NCI-H146 (cell line): ENCODE measurements at places on chromosomes 12 and 14.

- peak; percentile 68 for DNase-seq
Measured at GRCh38 chr12:119412811-119413794, 78.6 kb downstream of the CCDC60 start.

- peak; percentile 21 for DNase-seq
Measured at GRCh38 chr12:53938326-53939140, at the start of gene HOXC13. TSS of gene HOXC13 (plus strand) at chr12:53938831. CDS start at chr12:53938907, 76 bp downstream.

DNA sequence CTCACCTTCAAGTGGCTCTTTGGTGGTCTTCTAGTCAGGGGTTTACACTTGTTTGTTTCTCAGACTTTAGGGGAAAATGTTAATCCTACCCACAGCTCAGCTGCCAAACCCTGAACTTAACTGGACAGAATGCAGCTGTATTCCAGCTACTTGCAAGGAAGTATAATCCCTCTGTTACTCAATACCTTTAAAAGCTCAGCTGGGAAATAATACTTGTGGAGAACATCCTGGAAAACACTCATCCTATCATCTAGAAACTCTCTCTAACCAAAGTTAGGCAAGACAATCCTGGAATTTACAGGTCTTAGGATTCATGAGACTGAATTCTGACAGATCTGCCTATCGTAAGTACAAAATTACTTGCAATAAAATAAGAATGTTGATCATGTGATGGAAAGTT lies 404.1 kb downstream of the ADAMTS20 start:
- no peak for DNase-seq

DNA sequence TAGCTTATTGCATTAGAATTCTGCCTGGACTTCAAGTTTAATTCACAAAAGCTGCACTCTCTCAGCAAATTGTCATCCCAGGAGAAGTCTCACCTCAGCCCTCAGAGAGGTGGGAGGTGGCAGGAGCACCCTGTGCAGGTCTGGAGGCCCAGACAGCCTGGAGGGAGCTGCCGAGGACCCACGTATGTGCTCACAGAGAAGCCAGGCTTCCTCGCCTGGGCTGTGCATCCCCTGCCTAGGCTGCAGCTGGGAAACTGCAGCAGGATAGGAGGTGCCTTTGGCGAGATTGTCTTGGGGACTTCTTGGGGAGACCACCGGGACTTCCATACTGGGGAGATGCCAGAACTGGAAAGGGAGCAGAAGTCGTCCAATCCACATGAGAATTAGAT lies 8.8 kb downstream of the CPNE6 start:
- DNase-seq: no peak

DNA sequence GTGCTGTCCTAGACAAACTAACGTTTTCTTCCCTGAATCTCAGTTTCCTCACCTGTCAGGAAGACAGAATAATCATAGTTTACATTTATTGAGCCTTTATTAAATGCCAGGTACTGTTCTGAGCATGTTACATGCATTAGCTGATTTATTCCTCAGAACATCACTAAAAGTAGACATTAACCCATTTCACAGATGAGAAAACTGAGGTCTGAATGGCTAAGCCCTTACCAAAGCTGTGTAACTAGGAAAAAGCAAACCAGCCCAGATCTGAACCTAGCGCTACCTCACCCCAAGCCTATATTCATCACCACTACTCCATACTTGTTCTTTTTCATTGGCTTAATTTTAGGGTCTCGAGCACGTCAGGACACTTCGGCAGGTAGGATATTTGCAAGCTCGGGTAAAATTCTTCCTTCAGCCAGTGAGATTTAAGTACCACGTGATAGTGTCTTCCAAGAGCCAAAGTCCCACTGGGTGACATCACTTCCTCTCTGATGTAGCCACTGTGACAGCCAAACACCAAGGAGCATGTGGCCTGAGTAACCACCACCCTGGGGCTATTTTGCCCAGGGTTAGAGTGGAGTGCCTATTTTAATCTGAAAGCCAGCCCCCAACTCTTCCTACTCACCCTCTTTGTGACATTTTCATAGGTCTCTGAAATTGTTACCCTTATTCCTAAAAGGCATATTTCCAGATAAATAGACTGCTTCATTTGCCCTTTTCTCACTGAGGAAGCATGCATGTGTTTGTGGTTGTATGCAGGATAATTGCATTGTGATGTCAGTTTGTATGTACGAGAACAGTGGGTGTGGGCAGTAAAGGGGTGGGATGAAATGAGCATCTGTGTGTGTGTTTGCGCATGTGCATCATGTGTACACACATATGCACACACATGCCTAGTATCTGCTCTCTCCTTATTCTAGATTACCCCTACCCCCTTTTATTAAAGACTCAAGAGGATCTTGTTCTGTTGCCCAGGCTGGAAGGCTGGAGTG lies 62.2 kb upstream of the WSCD2 start:
- DNase-seq: no peak

- DNase-seq: no peak
Measured at GRCh38 chr14:95067526-95067925, 89.8 kb downstream of the DICER1 start.

DNA sequence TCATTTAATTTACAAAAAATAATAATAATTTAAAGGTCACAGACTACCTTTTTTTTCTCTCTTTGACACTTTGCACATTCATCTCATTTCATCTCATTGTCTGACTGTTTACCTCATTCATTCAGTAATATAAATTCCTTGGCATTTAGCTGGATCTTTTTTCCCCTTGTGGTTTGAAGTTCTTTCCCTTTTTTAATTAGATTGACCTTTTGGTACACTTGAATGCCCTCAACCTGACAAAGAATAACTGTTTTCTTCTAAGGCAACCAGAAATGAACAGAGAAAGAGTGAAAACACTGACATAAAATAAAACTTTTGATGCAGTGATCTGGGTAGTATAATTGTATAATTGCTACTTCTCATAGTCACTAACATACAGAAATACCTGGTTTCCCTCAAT lies 774.9 kb upstream of the NOVA1 start:
- DNase-seq: no peak

DNA sequence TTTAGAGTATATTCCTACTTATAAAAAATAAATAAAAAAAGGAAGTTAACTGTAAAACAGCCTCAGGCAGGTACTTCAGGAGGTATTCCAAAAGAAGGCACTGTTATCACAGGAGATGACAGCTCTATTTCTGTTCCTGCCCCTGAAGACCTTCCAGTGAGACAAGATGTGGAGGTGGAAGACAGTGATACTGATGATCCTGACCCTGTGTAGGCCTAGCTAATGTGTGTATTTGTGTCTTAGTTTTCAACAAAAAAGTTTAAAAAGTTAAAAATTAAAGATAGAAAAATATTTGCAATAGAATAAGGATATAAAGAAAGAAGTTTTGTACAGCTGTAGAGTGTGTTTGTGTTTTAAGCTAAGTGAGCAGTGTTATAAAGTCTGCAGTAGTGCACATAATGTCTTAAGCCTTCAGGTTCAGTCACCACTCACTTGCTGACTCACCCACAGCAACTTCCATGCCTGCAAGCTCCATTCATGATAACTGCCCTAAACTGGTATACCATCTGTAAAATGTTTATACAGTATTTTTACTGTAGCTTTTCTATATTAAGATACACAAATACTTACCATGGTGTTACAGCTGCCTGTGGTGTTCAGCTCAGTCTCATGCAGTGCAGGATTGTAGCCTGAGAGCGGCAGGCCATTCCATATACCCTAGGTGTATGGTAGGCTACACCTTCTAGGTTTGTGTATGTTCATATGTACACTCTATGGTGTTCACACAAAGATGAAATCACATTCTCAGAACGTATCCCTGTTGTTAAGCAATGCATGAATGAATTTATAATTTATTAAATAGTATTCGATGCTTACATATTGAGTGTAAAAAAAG lies 121.1 kb downstream of the ANO6 start:
- no peak for DNase-seq

DNA sequence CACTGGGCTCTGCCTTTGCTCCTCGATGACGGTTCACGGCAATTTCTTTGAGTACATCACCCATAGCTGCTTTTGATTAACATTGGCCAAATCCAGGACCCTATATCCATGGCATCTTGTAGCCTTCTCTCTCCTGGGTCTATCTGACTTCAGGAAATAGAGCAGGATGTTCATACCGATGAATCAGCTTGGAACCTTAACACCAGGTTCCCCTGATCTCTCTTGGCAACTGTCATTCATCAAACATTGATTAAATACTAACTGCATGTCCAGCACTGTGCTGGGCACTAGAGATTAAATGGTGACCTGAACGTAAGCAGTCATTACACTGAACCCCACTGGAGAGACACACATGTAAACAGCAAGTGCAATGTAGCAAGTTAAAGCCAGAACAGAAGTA lies 77.0 kb upstream of the MED13L start:
- DNase-seq: no peak

- no peak for DNase-seq
Measured at GRCh38 chr12:105861227-105861626, 277.5 kb downstream of the NUAK1 start.

GRCh38 chr12:17971850-17972249 lies 118.1 kb downstream of the RERGL start:
- no peak for DNase-seq

- no peak for DNase-seq
Measured at GRCh38 chr14:79134361-79134760, 964.2 kb downstream of the NRXN3 start.

DNA sequence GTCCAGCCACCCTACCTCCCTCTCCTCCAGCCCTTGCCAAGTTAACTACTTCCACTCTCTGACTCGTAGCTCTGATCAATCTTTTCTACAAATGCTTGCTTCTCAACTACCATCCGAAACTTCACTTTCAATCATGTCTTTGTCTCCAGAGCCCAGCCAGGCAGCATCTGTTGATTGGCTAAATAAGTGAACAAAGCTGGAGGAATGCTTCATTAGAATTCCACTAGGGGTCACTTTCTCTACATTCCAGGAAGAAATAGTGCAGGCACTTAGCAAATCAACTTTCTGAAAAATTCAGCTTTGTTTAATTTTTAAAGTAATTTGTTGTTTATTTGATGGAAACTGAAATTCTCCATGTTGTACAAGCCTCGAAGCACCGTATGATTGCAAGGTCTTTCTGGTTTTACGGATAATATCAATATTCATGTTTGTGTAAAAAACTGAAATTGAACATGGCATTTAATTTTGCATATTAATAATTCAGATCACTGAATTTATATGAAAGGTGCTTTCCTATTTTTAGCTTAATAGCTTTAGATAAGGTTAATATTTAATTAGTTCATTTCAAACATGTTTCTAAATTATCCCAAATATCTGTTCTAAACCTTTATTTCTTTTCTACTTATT lies 32.4 kb upstream of the HELB start:
- DNase-seq: peak; percentile 35

- DNase-seq: peak; percentile 21
Measured at GRCh38 chr12:69415471-69416275, 54.5 kb upstream of the FRS2 start.

- DNase-seq: no peak
Measured at GRCh38 chr14:93977790-93978581, 1.6 kb upstream of the ASB2 start.

GRCh38 chr14:88323086-88323522 lies at the start of gene KCNK10:
TSS of gene KCNK10 (minus strand) at chr14:88323269. CDS start at chr14:88322798, 471 bp downstream.
- peak; percentile 40 for DNase-seq

DNA sequence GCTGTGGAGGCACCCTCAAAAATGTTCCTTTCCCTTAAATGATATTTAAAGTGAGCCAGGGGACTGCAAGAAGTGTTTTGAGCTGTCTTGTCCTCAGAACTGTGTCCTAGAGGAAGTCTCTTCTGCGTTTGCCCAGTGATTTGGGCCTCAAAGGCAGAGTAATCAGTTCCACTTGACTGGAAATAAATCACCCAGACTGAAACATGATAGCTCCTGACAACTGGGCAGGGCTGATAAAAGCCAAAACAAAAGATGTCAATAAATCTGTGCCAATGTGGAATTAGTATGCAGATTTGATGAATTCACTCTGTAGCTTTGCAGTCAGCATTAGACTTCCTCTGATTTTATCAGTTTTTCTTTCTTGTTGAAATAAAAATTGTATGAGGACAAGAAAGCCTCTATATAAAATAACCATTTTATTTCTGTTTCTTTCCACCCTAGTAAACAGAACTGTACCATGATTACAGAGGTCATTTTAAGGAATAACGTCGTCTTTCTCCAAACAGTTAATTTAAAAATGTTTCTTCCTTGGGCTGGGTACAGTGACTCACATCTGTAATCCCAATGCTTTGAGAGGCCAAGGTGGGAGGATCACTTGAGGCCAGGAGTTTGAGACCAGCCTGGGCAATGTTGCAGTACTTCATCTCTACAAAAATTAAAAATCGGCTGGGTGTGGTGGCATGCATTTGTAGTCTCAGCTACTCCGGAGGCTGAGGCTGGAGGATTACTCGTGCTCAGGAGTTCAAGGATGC lies 180.8 kb downstream of the ERC1 start:
- peak; percentile 93 for DNase-seq

DNA sequence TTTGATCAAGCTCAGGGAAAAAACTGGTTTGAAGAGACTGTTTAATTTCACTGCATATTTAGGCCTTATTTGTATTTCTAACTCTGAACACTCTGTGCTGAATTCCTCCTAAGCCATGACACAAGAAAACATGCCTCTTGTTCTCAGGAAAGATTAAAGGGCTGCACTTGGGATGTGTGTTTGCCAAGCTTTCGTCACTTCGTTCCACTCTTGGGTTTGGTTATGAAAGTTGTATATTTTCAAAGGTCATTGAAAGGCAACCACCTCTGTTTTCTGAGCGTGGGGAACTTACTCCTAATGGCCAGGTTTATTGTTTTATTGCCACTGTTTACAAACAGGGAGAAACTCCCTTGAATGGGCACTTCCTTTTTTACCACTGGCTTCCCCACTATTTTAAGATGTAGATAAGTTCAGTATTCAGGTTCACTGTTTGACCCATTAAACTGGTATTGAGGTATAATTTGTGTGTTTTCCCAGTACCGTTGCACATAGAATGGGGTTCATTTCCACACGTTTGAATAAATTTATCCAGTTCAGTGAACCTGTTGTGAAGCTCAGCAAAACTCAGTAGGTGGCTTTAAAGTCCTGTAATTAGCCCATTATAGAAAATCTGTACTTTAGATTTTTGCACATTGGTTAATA lies 65.3 kb downstream of the NKX2-1 start:
- DNase-seq: peak; percentile 1

- no peak for DNase-seq
Measured at GRCh38 chr14:37623426-37623951, 28.1 kb downstream of the TTC6 start.

DNA sequence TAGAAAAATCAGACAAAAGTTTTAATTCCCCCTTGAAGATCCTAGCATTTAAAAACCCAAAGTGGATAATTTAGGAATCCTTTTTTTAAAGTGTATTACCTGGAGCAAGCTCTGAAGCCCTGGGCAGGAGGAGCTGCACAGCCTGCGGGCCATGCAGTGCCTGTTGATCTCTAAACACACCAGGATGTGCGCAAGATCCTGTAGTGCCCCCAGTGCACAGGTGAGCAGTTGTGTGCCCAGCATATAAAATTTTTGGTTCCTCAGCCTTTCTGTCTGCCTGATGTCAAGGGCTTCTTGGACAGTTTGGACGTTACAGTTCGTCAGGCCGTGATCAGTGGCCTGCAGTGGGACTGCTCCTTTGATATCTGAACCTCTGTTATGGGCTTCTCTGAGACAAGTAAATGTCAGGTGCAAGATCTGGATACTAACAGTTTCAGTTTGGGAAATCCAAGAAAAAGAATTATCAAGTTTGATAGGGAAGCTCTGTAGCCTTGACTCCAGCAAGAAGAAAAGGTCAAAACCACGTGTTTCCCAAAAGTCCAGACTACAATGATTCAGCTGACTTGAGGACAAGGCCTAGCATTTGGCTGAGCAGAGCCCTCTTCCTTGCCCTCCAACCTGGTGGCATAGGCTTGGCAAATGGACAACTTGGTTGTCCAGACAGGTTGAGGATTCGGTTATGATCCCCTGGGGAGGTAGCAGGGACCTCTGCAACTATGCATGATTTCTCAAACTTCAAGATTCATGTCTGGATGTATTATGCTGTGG lies 1.0 kb downstream of the ATXN7L3B start:
- peak; percentile 41 for DNase-seq
